Aorta (tissue), 5 donors: ENCODE measurements at places on chromosomes 12 and 14. TPM values are rescaled to one million over a fixed set of nuclear protein-coding genes. Genes with fewer than 3 reads are reported as not detected.
A peak's percentile ranks its signal among the peaks of the same experiment; 100 is the strongest.

DNA sequence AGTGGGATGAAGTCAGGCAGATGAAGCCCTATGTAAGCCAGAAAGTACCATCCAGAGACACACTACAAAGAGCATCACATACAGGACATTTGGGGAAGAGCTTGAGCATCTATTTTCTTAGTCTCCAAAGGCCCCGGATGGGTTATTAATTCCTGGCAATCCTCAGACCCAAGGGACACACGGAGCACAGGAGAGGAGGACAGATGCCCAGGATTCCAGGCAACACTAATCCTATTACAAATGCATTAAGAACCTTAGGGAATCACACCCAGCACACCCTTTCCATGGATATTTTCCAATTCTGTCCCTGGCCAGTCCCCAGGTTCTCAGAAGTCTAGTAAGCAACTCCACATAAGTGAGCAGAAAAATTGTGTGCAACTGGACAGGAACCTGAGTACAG lies 65.9 kb downstream of the CMKLR1 start:
- no peak overlapping the region for H3K4me3 ChIP-seq
- DNase-seq: no peak
- H3K36me3 ChIP-seq: no peaks in the 10 kb centered on the region
- H3K4me1 ChIP-seq: no peaks in the 10 kb centered on the region

GRCh38 chr12:32533971-32534590 lies 134.7 kb downstream of the FGD4 start:
- H3K4me3 ChIP-seq: peak overlapping the region; percentile 97
- H3K4me1 ChIP-seq: peaks cover 5% of the 10 kb centered on the region
- DNase-seq: peak; percentile 81
- H3K36me3 ChIP-seq: no peaks in the 10 kb centered on the region
- no peaks in the 10 kb centered on the region for H3K27me3 ChIP-seq
- H3K27ac ChIP-seq: peak overlapping the region; percentile 39

The CMA1 gene
- 0.52 TPM for total RNA-seq

- no peaks in the 10 kb centered on the region for H3K27me3 ChIP-seq
- peak; percentile 47 for DNase-seq
- H3K36me3 ChIP-seq: no peaks in the 10 kb centered on the region
- no peak overlapping the region for H3K27ac ChIP-seq
- no peaks in the 10 kb centered on the region for H3K4me1 ChIP-seq
These were observed 34.0 kb downstream of the VCPKMT start for GRCh38 chr14:50082308-50082742.

GRCh38 chr12:56271031-56271430 lies 4.3 kb downstream of the COQ10A start:
- H3K27ac ChIP-seq: no peak overlapping the region
- DNase-seq: no peak
- no peak overlapping the region for H3K4me3 ChIP-seq
- H3K4me1 ChIP-seq: no peaks in the 10 kb centered on the region
- H3K27me3 ChIP-seq: no peaks in the 10 kb centered on the region

DNA sequence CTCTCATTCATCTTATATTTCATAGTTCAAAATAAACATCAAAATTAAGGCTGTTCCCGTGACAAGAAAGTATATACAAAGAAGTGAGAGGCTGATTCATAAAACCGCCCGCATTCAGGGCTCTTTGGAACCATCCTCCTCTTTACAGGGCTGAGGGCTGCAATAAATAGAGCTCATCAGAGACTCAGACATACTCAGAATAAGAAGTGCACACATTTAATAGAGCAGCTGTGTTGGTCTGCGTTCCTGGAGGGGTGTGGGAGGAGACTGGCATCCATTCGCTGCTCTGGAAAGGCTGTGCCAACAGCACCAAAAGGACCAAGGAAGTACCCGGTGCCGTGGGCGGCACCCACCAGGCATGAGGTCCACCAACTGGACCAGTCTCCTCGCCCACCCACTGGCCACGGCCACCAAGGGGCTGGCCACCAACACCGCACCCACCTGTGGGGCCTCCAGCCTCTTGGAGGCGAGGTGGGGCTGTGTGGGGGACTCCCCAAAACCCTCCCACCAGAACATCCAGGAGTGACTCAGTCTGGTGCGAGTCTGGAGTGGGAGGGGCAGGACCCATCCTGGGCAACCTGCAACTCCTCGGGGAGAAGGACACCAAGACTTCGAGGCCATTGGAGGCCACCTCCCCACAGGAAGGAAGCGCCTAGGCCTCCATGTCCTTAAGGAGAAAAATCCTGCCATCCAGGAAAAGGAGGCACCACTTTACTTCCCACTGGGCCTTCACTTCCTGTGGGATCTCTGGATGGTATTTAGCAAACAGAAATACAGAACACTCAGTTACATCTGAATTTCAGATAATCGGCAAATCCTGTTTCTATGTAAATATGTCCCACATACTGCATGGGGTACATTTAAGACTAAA lies 32.7 kb downstream of the VCPKMT start:
- no peak for DNase-seq
- H3K27ac ChIP-seq: no peak overlapping the region
- no peaks in the 10 kb centered on the region for H3K36me3 ChIP-seq
- H3K27me3 ChIP-seq: no peaks in the 10 kb centered on the region

- DNase-seq: no peak
- H3K4me3 ChIP-seq: no peak overlapping the region
- no peaks in the 10 kb centered on the region for H3K27me3 ChIP-seq
These were observed 9.6 kb downstream of the TSHR start for GRCh38 chr14:80965037-80965436.

DNA sequence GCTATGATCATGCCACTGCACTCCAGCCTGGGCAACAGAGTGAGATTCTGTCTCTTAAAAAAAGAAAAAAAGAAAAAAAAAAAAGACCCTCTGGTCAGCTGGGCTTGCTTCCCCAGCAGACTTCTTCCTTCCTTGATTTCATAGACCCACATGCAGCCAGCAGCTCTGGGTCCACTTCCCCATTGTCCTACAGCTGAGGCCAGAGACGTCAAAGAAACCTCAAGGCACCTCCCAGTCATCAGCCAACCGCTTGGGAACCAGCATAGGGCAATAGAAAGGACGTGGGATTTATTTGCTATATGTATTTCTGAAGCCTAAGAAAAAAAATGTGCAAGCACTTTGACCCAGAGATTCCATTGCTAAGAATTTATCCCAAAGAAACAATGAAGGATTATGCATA lies 35.4 kb upstream of the SPPL3 start:
- H3K27me3 ChIP-seq: no peaks in the 10 kb centered on the region
- peak; percentile 81 for DNase-seq
- H3K27ac ChIP-seq: no peak overlapping the region
- no peaks in the 10 kb centered on the region for H3K36me3 ChIP-seq

The EIF2S3B gene
- total RNA-seq: 0.69 TPM
